ENCODE measurements at places on chromosomes 16 and 17.

DNA sequence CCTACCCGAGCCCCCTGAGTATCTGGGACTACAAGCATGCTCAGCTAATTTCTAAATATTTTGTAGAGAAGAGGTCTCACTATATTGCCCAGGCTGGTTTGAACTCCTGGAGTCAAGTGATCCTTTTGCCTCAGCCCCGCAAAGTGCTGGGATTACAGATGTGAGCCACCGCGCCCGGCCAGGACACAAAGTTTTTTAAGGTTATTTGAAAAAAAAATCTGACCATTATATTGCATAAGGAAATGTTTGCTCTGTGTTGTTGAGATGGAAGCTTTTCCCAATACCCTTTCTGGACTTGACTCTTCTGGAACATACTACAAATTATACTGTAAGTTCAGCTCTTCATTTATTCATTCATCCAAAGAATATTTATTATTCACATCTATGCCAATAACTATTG is 133.3 kb upstream of the TMEM97 start:
- DNase-seq, result no peak

DNA sequence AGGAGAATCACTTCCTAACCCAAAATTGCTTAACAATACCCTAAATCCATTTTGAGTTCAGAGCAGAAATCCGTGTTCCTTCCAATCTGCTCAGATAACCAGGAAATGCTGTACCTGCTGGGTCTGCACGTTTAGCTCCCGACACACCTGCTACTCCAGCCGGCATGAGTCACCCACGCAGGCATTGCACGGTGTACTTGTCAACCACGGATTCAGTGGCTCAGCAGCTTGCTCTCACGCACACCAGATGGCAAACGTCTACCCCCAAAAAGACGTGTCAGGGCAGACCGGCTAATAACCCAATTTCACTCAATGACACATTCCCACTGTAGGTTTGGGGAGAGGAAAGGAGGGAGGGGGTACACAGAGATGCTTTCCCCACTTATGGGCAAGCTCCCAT is 468.1 kb downstream of the SOX9 start:
- DNase-seq, result no peak

- no peak for DNase-seq
Measured at GRCh38 chr16:70294385-70295025, 4.5 kb upstream of the DDX19B start.

DNA sequence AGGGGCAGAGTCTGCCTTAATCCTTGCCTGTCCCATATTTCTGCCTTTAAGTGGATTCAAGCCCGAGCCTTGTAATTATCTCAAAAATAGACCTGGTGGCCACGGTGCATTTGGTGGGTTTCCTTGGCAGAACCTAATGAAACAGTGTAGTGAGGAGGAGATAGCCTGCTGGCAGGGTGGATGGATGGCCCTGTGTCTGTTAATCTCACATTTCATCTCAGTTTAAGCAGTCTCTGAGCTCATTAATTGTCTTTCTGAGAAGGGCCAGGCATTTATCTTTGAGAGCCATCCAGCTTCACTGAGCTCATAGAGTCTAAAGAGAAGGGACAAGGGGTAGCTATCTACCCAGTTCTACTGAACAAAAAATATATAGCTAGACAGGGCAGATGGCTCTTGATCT is 364.0 kb upstream of the EEF2KMT start:
- DNase-seq, result no peak

- no peak for DNase-seq
Measured at GRCh38 chr17:68356520-68356919, 65.2 kb downstream of the ARSG start.

Data from T1000 (cell line).